ENCODE measurements at places on chromosomes 1 and 21. TPM values are rescaled to one million over a fixed set of nuclear protein-coding genes. Genes with fewer than 3 reads are reported as not detected.

DNA sequence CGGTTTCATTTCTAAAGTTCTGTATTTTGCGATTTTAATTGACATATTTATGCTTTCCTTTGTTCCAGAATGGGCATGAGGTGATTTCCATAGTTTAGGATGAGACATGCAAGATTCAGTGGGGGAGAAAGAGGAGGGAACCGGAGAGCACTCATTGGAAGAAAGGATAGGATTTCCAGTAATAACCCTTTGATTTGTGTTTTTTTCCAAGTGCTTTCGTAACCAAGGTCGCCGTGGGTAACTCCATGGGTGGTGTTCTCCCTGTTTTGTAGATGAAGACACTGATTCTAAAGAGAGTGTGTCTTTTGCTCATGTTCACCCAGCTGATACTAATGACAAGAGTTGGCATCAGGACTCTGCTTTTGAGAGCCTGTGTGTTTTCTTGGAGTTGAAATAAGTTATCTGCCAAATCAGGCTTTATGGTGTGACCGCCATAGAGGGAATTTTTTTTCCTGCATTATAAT, 170.1 kb downstream of the DHRS3 start:
- no peak for DNase-seq

DNA sequence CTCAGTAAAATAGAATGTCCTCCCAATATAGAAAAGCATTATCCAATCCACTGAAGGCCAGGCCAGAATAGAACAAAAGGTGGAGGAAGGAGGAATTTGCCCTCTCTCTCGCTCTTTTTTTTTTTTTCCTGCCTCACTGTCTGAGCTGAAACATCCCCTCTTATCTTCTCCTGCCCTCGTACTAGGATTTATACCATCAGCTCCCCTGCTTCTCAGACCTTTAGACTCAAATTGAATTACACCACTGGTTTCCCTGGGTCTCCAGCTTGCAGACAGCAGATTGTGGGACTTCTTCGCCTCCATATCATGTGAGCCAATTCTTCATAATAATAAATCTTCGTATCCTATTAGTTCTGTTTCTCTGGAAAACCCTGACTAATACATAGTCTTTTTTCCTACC, 4.9 kb upstream of the ZMYM6 start:
- DNase-seq: no peak

GRCh38 chr1:17920881-17921640, 165.9 kb downstream of the ACTL8 start:
- no peak for DNase-seq

GRCh38 chr1:84776639-84777038, 86.4 kb upstream of the SSX2IP start:
- no peak for DNase-seq

The OR6F1 gene
- not detected for total RNA-seq

Measured in dermis blood vessel endothelial cell (primary cell).